Urinary bladder (tissue), 4 donors: ENCODE measurements at places on chromosomes 11 and 22. TPM values are rescaled to one million over a fixed set of nuclear protein-coding genes. Genes with fewer than 3 reads are reported as not detected.

The LMNTD2 gene
- total RNA-seq, result 0.37 TPM

The LRRC74B gene
- total RNA-seq, result not detected

The ELFN2 gene
- 0.21 TPM for total RNA-seq

The OR4P4 gene
- not detected for total RNA-seq

The GDPD4 gene
- total RNA-seq, result not detected

The OR51B5 gene
- total RNA-seq, result 4.3 TPM

The KRTAP5-7 gene
- 0.26 TPM for total RNA-seq

The SAA2 gene
- not detected for total RNA-seq

DNA sequence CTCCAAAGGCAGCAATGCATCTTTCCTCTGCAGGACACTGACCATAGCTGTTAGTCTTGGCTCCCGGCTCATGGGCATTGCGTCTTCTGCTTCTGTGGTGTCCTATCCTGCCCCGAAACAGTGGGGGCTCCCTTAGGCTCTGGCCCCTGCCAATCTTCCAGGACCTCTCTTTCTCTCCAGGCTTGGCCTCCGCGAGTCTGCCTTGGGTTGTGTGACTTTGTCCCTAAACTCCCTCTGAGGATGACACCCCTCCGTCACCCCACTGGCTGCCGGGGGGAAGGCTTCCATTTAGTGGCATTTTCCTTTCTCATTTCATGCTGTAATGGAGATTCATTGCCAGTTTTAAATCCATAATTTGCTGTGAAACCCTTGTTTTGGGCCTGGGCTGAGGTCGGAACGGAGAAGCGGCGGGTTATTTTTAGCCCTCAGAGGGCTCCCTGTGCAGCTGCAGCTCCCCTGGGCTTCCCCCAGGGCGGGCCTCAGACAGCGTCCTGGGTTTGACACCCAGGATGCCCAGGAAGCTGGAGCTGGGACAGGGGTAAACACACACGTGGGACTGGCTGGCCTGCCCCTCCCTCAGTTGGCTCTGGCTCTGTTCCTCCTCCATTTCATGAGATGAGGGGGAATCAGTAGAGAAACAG, 156.1 kb downstream of the ST3GAL4 start:
- no peak for DNase-seq

GRCh38 chr22:50490531-50491308, 4.1 kb downstream of the MIOX start:
- DNase-seq, result no peak

GRCh38 chr11:108536783-108537182, 38.6 kb upstream of the POGLUT3 start:
- DNase-seq, result no peak

- no peak for DNase-seq
Measured at GRCh38 chr11:35868491-35868890, 75.4 kb upstream of the LDLRAD3 start.

DNA sequence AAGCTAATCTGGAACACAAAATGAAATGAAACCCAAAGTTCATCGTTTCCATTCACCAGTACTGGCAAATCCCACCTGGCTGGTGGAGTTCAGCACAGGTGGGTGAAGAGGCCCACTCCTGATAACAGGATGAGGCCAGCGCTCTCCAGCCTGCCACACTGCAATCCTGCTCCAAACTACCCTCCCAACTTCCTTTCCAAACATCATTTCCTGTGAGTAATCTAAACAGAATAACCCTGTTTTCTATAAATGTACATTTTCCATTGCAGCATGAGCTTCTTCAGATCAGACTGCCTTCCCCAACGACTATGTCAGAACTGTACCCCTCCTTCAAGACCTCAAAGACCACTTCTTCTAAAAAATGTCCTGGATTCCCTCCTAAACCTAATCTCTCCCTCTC, 15.9 kb upstream of the NFRKB start:
- no peak for DNase-seq

DNA sequence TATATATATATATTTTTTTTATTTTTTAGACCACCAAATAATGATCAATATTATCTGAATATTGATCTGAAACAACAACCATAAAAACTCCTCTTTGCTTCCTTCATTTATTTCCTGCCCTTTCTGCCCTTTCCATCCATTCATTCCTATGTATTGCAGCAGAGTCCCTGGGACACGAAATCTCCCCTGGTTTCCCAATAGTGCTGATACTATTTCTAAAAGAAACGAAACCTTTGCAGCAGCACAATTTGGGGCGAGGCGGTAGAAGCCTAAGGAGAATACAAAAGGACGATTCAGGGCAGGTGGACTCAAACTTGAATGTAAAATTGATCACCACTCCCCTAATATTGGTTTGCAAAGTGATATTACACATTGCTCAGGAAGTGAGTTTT, 16.9 kb upstream of the AMOTL1 start:
- no peak for DNase-seq

GRCh38 chr11:22456993-22457762, 119.0 kb downstream of the SLC17A6 start:
- DNase-seq, result peak; percentile 42

GRCh38 chr11:130389335-130389935, 39.0 kb downstream of the ADAMTS8 start:
- no peak for DNase-seq

DNA sequence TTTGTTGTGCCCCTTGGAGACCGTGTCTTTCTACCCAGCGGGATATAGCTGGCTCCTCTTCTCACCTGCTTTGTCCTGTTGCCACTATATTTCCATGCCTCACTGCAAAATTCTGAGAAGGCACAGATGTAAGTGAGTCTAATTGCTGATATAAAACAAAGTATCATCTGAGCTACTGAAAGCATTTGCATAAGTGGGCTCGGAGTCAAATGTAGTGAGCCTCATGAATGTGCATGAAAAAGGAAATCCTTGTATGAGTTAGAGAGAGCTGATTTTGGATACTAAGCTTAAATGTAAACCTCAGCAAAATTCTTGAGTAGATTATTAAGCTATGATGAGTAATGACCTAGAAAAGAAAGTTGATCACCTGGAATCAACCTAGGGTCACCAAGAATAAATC, 13.9 kb downstream of the OVCH2 start:
- DNase-seq, result no peak
